ENCODE measurements at places on chromosomes 2 and 18.

DNA sequence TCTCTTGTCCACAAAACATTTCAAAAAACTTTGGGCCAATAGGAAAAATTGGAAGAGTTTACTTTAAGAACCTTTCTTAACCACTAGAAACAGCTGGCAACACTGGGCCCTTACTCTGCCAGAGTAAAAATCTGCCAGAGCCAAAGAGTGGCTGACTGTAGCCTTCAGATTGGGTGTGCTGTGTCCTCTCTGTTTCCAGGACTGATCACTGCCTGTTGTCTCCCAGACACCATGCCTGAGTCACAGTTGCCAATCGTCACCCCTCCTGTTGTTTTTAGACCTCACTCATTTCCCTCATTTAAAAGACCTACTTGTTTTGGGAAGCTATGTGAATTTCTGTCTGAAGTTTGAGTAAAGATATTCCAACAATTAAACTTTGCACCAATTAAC is 159.1 kb downstream of the PPP1R1C start:
- peak; percentile 64 for DNase-seq

DNA sequence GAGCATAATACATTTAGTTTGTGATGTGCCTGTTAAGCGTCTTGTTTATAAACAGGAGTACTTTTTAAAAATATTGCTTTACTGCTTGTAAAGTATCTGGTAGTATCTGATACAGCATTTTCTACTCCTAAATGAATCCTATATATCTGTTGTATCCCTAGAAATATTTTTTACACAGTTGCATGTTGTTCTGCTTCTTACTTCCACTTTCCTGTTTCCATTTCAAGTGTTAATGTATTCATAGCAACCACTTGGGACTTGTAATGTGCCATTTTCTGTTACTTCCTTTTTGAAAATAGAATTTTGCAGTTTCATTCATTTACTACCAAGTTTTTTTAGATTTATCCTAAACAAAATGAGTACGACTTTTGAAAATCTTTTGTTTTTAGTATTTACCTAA is 24.9 kb downstream of the CCNT2 start:
- no peak for DNase-seq

GRCh38 chr2:174580951-174581350 is 16.7 kb downstream of the WIPF1 start:
- no peak for DNase-seq

GRCh38 chr18:457140-457519 is 43.4 kb downstream of the COLEC12 start:
- no peak for DNase-seq

DNA sequence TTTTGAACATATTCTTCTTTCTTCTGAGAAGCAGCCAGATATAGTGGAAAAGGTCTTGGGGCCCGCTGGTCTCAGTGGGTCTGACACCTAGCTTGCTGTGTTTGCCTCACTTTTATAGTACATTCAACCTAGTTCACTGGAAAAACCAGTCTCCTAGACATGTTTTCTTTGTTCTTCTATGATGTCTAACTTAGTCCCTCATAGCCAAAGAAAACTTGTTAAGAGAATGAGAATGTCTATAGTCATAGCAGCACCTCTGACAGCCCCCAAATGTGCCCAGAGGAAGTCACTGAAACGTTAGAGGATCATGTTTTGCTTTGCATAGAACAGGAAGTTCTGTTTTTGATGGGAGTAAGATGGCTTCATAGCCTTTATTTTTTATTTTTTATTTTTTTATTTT is 40.3 kb downstream of the TNFRSF11A start:
- no peak for DNase-seq

GRCh38 chr2:129780316-129781270 is 198.9 kb upstream of the RAB6C start:
- no peak for DNase-seq

- no peak for DNase-seq
Measured at GRCh38 chr2:174339561-174340399, 5.0 kb downstream of the SP9 start.

GRCh38 chr2:23940718-23941620 is 706 bp downstream of the UBXN2A start:
- peak; percentile 21 for DNase-seq

DNA sequence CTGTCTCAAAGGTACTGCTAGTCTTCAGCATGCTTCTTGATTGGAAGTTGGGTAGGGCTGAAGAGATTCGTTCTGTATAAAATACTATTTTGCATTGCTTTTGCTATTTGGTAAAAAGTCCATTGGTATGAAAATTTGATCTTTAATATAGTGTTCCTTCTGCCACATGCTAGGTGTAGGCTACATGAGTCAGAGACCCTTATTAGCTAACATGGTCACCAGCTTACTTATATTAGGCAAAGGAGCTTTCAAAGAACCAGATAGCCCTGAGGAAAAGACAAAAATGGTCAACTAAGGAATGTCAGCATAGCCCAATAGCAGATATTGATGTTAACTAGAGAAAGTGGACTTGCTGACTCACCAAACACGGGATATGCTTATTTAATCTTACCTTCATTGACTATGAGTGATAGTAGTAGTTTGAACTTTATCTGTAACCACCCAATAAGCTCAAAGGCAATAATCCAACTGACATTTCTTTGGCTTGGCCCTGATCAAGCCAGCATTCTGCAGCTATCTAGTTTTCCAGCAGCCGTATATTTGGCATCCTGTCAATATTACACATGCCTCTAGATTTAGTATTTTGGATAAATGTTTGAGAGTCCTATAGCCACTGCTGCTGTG is 110.0 kb downstream of the TPGS2 start:
- no peak for DNase-seq

GRCh38 chr2:199739413-199740110 is 111.4 kb downstream of the FTCDNL1 start:
- peak; percentile 10 for DNase-seq

DNA sequence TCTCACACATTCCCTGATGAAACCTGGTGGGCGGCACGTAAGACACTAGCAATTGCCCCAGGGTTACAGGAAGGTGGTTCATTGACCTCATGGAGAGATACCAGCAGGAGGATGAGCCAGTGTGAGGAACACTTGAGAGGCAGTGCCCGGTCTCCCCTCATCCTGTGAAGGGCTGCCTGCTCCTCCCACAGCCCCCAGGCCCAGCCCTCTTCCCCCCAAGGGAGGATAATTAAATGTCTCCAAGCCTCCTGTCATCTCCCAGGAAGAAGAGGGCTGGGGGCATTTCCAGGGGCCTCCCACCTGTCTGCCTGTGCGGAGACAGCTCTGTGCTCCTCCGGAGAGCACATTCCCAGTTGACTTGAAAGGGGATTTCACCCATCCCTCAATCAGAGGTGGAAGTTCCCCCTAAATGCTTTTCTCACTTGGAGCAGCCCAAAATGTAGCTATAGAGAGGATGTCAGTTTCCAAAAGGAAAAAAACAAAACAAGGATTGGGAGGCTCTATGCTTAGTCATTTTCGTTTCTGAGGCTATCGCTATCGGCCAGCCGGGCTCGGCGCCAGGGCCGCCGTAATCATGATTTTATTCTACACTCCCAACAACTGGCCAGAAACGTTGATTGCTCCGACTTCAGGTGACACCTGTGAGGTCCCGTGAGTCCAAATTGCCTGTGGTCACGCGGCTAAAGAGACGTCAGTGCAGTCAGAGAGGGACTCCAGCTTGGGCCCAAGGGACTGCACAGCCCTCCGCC is 7.1 kb downstream of the KCNF1 start:
- no peak for DNase-seq

DNA sequence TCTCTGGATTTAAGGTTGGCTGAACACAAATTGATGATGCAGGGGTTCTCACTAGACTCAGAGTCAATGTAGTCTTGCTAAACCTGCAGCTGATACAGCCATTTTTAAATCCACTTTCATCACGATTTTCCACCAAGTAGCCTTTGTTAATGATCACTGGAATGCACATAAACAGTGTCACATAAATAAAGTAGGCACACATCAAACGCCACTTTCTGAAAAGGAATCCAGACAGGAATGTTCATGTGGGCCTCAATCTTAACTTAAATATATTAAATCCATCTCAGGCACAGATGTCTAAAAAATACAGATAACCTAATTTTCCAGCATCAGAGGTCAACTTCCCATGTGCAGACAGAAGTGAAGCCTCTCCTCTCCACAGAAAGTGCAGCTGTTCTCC is 58.3 kb downstream of the LAMA1 start:
- DNase-seq = no peak

GRCh38 chr2:239312081-239312511 is 88.7 kb downstream of the HDAC4 start:
- no peak for DNase-seq

- DNase-seq = no peak
Measured at GRCh38 chr18:44870631-44871502, 190.2 kb downstream of the SETBP1 start.

GRCh38 chr18:72948439-72948838 is 80.7 kb upstream of the NETO1 start:
- no peak for DNase-seq

- no peak for DNase-seq
Measured at GRCh38 chr18:55048892-55049291, 89.6 kb upstream of the CCDC68 start.

- DNase-seq = no peak
Measured at GRCh38 chr2:232026910-232027309, 65.4 kb downstream of the DIS3L2 start.

DNA sequence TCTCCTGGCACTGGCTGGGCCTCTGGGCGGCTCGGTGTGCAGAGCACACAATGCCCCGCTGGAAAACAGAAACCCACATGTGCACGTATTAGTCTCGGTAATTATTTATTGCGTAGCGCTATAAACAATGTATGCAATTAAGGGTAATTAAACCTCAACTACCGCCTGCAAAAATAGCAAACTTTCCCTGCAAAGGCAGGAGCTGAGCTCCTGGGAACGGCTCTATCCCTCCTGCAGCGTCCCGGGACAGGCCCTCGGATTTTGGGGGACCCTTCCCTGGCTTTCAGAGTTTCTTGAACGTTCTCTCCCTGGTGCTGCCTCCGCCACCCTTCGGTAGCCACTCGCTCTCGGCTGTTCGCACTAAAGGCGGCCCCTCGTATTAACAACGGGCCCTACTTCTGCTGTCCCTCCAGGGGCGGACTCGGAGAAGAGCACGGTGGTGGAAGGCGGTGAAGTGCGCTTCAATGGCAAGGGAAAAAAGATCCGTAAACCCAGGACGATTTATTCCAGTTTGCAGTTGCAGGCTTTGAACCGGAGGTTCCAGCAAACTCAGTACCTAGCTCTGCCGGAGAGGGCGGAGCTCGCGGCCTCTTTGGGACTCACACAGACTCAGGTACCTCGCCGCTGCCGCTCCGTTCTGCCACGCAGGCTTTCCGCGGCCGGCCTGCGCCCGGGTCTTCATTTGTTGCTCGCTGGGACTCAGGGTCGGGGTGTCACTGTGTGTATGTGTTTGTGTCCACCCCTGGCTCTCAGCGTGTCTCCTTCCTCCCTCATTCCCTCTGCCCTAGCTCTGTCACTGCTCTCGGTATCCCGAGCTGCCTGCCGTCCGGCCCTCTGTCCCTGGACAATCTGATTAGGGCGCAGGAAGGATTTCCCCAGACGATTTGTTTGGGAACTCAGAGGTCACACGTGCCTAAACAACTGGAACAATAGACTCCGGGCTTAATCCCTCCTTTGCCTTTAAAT is 1.2 kb downstream of the DLX1 start:
- DNase-seq = peak; percentile 17

GRCh38 chr2:69304656-69305055 is 82.4 kb downstream of the GFPT1 start:
- no peak for DNase-seq

GRCh38 chr2:43737097-43737854 is 36.6 kb upstream of the DYNC2LI1 start:
- no peak for DNase-seq

DNA sequence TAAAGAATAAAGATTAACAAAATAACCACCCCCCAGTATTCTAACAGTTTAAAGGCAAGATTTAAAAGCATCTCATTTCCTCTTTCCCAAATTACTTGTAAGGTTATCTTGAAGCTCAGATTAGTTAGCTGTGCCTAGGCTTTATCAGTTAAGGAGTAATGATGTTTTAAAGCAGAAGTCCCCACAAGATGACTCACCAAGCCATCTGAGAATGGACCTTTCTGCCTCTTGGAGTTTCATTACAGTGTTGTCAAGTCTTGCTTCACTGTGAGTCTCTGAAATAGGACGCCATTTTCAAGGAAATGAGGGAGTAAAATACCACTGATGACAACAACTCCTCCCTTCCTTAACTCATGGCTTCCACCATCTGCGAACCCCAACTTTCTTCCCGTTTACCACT is 35.9 kb downstream of the ZNF385B start:
- no peak for DNase-seq
